ENCODE measurements at places on chromosomes 5 and 9.

GRCh38 chr5:149386166-149386565, 7.1 kb upstream of the IL17B start:
- no peak for DNase-seq

- DNase-seq: peak; percentile 48
Observed at GRCh38 chr9:132240841-132241482, 79.1 kb downstream of the NTNG2 start.

GRCh38 chr5:173016598-173017046, 33.1 kb downstream of the ATP6V0E1 start:
- no peak for DNase-seq

GRCh38 chr9:85892401-85892800, 48.5 kb upstream of the NAA35 start:
- DNase-seq: no peak

DNA sequence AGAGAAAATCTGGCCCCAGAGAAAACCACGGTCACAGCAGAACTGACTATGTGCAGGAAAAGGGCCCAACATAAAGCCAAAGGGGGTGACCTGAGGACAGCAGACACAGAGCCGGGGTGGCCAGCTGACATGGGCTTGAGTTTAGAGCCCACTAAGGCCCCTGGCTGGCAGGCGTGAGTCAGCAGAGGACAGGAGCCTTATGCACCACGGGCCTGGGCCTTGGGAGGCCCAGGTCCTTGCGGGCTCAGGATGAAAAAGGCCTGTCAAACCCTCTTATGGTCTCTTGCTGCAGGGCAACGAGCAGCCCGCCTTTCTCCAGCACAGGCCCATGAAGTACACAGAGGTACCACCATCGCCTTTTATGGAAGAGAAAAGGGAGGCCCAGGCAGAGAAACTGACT, 19.7 kb downstream of the STK10 start:
- DNase-seq: no peak

Measured in NCI-H1417 treated with DMSO at 0.1 percent for 48 hours (cell line).